CD4-positive, CD25-positive, alpha-beta regulatory T cell (primary cell): ENCODE measurements at places on chromosomes 12 and 14. TPM values are rescaled to one million over a fixed set of nuclear protein-coding genes. Genes with fewer than 3 reads are reported as not detected.

The CPNE6 gene
- not detected for polyA plus RNA-seq

The BRAP gene
- 26.1 TPM for polyA plus RNA-seq

The KIF26A gene
- not detected for polyA plus RNA-seq

The KRT85 gene
- not detected for polyA plus RNA-seq

The LTBR gene
- not detected for polyA plus RNA-seq

The DDHD1 gene
- polyA plus RNA-seq: 11.4 TPM

The DPF3 gene
- 0.81 TPM for polyA plus RNA-seq

The CLEC2B gene
- polyA plus RNA-seq: 52.7 TPM

The JAG2 gene
- polyA plus RNA-seq: 0.05 TPM

The CLEC1B gene
- not detected for polyA plus RNA-seq

The TRIM9 gene
- 0.17 TPM for polyA plus RNA-seq

The MMP17 gene
- not detected for polyA plus RNA-seq

The TPH2 gene
- polyA plus RNA-seq: not detected

The CD69 gene
- polyA plus RNA-seq: 189 TPM

The ADAM21 gene
- polyA plus RNA-seq: not detected

The PLEKHD1 gene
- 0.05 TPM for polyA plus RNA-seq

The ZC2HC1C gene
- 0.49 TPM for polyA plus RNA-seq

The BORCS5 gene
- 36.2 TPM for polyA plus RNA-seq
